ENCODE measurements at places on chromosomes 2 and 18.

- peak; percentile 44 for DNase-seq
Observed at GRCh38 chr2:33104726-33105125, 158.0 kb downstream of the LTBP1 start.

DNA sequence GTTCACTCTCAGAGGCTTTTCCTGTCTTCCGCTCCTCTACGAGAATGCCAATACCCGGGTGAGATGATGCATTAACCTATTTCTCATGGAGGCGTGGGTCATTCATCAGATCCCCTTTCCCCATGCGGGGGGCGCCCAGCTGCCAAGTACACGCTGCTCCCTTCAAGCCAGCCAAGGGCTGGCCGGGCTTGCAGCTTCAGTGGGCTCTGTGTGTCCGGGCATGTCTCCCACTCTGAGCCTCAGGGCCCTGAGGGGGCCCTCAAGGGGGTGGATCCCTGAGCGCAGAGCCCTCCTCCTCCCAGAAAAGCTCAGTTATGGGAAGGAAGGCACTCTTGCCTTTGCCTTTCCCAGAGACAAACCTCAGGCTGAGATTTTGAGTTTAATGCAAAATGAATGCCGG, 431.8 kb upstream of the MYT1L start:
- no peak for DNase-seq

- DNase-seq = no peak
Observed at GRCh38 chr2:218091746-218092145, 22.7 kb downstream of the RUFY4 start.

GRCh38 chr2:75607988-75608683, 38.4 kb upstream of the MRPL19 start:
- peak; percentile 34 for DNase-seq

- DNase-seq = peak; percentile 97
Observed at GRCh38 chr2:84919885-84920580, 14.6 kb downstream of the TMSB10 start.

GRCh38 chr2:205650450-205650849, 31.9 kb upstream of the NRP2 start:
- DNase-seq = peak; percentile 90

- no peak for DNase-seq
Observed at GRCh38 chr2:60370814-60371213, 182.6 kb downstream of the BCL11A start.

- DNase-seq = no peak
Observed at GRCh38 chr2:66563473-66563872, 128.5 kb downstream of the MEIS1 start.
